ENCODE measurements at places on chromosomes 4 and X. TPM values are rescaled to one million over a fixed set of nuclear protein-coding genes. Genes with fewer than 3 reads are reported as not detected.

DNA sequence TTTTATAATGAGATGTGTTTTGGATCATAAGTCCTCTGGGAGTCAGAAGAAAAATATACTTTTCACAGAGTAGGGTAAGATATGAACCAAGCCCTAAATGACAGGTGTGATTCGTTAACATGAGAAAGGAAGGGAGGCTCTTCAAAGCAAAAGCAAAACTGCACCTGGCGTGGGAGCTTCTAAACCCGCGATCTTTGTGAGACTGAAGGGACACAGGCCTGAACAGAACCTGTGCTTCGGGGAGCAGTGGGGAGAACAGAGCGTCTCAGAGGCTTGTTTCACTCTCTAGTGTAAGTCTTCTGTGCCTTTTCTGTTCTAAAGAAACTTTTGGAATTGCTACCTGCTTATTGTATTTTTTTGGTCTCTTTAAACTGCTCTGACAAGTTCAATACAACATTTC, 30.2 kb upstream of the CYP4V2 start:
- DNase-seq, result no peak

DNA sequence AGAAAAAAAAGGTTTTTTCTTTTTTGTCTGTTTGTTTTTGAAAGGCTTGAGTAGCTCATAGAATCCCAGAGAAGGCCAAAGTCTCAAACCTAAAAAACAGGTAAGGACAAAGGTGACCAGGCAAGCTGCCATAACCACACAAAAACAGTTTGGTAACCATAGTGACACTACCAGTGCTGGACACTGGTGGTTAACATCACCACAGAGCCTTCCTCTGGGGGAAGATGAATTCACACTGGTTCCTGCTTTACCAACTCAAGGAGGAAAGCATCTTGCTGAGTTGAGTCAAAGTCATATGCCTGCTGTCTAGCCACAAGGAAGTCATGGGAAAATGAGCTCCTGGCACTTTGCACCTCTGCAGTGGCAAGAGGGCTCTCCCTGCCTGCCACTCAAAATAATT, 32.5 kb downstream of the IDS start:
- DNase-seq, result no peak

GRCh38 chr4:110139111-110139510, 59.3 kb downstream of the ELOVL6 start:
- no peak for DNase-seq

GRCh38 chr4:51843309-51844152, 578 bp downstream of the DCUN1D4 start:
- peak; percentile 54 for DNase-seq

DNA sequence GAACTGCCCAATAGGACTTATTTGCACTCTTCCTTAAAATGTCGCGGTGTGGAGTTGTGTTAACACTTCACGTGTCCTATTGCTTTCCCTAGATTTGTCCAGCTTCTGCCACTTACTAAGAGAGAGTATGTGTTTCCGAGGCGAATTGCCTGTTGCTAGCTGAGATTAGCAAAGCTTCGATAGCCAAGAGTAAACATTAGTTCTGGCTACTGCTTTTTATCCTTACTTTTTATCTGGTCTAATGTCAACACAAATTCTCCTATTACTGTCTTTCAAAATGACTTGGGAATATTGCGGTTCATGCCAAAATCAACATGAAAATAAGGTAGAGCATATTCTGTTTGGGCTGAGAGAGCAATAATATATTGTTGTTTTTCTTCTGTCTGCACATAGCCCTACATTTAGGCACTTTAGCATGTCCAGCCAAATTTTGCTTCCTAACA, 90.4 kb upstream of the VEGFC start:
- peak; percentile 68 for DNase-seq

GRCh38 chrX:11080741-11081305, 30.3 kb upstream of the HCCS start:
- DNase-seq, result no peak

DNA sequence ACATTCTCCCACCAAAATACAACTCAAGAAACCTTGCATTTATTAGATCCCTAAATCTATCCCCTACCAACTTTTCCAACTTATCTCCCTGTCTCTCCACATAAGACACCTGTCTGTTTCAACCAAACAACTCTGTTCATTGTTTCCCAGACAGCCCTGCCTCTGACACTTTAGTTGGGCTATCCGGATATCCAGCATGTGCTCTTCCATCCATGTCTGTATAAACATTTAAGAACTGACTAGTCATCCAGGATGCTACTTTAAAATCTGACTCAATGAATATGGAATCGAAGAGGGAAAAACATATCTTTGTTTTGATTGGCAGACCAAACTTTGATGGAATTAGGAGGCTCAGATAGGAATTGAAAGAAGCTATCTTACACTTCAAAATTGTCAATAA, 143.2 kb upstream of the DCAF8L1 start:
- no peak for DNase-seq

GRCh38 chrX:110669572-110669971, 126.0 kb downstream of the CHRDL1 start:
- DNase-seq, result no peak

- DNase-seq, result no peak
Measured at GRCh38 chrX:132758759-132759158, 199.7 kb downstream of the HS6ST2 start.

DNA sequence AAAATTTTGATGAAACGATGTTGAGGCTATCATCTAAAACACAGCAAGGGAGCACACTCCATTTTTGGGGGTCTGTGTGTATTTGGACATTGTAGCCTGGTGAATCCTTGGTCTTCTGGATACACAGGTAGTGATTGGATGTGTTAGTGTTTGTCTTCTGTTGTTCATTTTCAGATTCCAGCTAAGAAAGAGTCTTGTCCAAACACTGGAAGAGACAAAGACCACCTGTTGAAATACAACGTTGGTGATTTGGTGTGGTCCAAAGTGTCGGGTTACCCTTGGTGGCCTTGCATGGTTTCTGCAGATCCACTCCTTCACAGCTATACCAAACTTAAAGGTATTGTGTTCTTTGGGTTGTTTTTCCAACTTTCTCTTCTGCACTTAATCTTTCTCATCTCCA, 32.8 kb downstream of the NSD2 start:
- no peak for DNase-seq

- DNase-seq, result no peak
Measured at GRCh38 chr4:153528705-153529485, 62.7 kb downstream of the TMEM131L start.

- no peak for DNase-seq
Measured at GRCh38 chr4:7742807-7743280, 196.8 kb downstream of the AFAP1 start.

DNA sequence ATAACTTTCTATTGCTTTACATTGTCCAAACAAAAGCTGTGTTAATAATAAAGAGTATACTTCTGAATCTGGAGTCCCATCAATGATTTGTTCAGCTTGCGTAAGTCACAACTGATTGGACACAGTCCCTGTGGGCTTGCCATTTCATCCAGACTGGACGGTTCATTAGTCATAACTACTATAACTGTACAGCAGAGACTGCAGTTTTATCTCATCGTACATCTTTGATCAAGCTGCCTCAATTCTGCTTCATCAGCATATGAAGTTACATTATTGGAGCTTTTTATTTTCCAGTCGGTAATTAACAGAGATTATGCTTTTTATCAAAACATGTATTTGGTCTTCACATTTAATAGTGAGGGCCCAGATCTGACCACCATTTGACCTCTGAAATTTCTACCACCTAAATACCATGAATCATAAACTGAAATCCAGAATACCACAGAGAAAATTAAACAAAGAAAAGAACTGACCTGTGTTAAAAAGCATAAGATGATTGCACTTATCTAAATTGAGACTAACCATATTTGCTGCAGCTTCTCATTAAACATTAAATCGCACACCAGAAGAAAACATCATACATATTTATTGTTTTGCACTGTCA, 12.5 kb upstream of the MAB21L2 start:
- DNase-seq, result peak; percentile 65

DNA sequence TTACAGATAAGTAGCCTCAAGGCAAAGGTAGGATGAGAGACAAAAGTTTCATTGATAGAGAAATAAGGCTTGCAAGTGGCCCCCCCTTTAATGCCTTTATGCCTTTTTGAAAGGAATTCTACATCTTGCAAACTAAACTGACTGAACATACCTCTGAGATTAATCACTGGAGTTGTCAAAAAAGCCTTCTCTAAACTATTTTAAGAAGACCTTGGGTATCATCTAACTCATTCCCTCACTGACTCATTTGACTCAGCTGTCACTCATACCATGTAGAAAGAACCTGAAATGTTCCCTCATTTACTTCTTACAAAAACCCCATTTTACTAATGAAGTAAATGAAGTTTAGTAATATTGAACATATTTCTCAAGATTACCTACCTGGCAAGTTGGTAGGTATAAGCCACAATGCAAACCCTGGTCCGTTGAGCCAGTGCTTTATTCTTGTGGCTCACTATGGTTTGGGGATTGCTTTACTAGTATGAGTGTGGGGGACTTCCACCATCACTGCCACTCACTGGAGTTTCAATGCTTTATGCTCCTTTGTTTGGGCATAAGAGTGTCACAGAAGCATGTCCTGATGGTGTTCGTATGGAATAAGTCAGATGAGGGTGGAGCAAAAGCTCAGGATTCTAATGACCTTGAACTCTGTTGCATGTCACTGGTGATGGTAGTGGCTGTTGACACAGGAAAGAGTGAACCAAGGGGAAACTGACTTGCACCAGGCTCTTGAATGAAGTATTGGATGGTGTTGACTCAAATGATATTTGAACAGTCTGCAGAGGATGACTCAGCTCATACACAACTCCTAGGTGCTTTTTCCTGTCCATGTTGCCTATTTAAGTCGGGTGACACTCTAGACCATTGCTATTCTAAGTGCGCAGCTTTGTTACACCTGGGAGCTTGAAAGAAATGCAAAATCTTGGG, 305.5 kb upstream of the EMCN start:
- DNase-seq, result peak; percentile 30

Gene AR
- total RNA-seq, result 13.0 TPM

Gene NXF3
- 0.10 TPM for total RNA-seq

Gene CENPVL1
- total RNA-seq, result not detected

Gene TRIM60
- total RNA-seq, result not detected

Gene CTAG1A
- total RNA-seq, result not detected

Gene NUDT10
- 0.96 TPM for total RNA-seq

Gene CXorf58
- total RNA-seq, result not detected

Gene OPRPN
- total RNA-seq, result not detected

Gene MAPK10
- 14.5 TPM for total RNA-seq

Data from RPMI7951 (cell line).